ENCODE measurements at places on chromosomes 1 and 21. TPM values are rescaled to one million over a fixed set of nuclear protein-coding genes. Genes with fewer than 3 reads are reported as not detected.

The VSIG8 gene
- total RNA-seq = not detected

The CHI3L1 gene
- not detected for total RNA-seq

The BEND5 gene
- total RNA-seq = not detected

The SLC1A7 gene
- not detected for total RNA-seq

The KIF2C gene
- total RNA-seq = 41.8 TPM

The MFAP2 gene
- 0.54 TPM for total RNA-seq

The IL10 gene
- total RNA-seq = not detected

The ADAM30 gene
- not detected for total RNA-seq

The OR2G6 gene
- total RNA-seq = not detected

The ZFP69B gene
- total RNA-seq = 1.7 TPM

The SMIM11 gene
- total RNA-seq = 1.3 TPM
